ENCODE measurements at places on chromosomes 6 and 20.

DNA sequence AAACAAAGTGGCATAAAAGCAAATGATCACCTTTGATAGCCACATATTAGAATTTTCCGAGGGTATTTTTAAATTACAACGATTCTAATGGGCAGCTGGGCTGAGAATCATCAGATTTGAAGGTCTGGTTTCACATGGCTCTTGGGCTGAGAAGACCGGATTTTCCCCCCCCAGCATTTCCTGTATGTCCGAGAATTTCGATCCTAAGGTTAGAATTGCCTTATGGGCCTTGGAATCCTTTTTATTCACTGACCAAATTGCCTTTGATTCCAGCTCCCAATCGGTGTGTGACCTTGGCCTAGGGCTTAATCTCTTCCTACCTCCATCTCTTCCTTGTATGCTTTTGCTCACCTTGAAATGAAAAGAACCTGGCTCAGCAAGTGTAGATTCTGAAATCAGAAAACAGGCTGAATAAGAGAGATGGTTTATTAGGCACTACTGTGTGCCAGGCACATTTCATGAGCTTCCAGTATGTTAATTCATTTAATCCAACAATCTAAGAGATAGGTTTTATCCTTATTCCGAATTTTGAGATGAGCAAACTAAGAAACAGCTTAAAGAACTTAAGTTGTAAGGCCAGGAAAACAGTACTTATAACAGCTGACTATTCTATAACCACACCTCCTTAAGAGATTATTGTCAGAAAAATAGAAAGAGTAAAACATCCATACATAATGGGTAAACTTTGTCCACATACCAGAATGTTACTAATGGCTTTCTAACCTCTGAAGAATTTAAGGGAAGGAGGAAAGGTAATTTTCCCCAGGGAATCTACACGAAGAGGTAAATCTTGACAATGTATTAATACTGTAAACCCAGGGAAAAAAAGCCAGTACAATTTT, 39.4 kb downstream of the HFE start:
- DNase-seq = no peak

- DNase-seq = no peak
Measured at GRCh38 chr20:24773751-24774201, 175.3 kb upstream of the CST7 start.

DNA sequence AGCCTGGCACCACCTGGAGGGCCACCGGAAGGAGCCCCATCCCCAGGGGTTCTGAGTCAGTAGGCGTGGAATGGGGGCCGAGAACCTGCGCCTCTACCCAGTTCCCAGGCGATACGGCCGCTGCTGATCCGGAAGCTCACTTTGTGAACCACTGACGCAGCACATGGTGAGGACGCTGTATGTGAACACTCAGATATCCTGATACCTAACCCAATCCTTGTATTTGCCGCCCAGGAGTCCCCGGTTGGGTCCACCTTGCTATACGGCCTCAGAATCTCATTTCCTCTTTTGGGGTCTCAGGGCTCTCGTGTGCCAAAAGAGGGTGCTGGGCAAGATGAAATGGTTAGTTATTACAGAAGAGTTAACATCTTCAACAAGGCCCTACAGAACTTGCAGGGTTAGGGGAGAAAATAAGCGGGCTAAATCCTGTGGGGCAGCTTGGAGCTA, 604 bp upstream of the RAB5IF start:
- peak; percentile 17 for DNase-seq

GRCh38 chr6:96786336-96786735, 50.9 kb downstream of the GPR63 start:
- DNase-seq = no peak

DNA sequence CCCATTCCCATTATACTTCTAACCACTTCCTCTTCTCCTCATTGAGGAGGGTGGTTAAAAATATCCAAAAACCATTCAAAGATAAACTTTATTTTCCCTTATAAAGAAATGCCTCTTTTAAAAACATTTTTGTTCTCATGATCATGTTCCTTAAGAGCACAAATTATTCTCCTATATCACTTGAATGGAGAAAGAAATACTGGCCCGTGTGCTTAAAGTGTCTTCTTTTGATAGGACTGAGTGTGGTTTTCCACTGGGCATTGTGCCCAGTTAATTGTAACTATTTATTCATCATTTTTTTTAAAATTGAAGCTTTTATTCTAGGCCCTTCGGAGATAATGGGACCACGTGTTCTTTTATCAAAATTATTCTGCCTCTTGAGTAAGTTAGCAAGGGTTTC, 871.5 kb downstream of the QKI start:
- DNase-seq = no peak

- DNase-seq = no peak
Measured at GRCh38 chr6:166719019-166719418, 92.0 kb upstream of the RPS6KA2 start.

DNA sequence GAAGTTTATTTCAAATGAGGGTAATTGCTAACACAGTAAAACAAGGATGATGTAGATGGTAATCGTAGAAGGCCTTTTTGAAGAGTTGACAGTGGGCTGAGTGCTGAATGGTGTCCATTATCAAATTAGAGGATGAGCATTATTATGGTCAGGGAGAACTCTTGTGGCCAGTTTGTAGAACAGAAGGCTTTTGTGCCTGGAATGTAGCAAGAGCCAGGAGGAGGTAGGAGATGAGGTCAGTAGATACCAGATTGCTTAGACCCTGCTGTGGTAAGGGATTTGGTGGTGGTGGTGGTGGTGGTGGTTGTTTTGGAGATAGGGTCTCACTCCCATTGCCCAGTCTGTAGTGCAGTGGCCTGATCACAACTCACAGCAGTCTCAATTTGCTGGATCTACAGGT, 6.2 kb downstream of the CSE1L start:
- no peak for DNase-seq

DNA sequence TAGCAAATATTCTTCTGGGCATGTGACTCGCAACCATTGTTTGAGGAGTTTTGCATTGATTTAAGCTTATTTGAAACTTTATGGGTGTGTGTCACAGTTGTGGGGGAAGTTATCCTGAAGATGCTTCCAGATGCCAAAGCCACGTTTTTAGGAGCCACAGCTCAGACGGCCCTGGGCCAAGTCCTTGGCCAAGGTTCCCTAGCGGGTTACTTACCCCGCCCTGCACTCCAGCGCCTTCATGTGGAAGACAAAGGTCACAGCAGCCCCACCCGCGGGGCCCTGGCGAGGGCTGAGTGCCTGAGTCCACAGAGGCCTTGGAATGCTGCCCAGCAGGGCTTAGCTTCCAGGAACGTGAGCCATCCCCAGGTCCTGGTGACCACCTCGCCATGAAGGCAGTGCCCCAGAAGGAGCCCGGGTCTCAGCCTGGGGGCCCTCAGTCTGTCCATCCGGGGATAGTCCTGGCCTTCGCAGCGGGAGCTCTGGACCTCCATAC, 308.3 kb downstream of the CDH4 start:
- no peak for DNase-seq

DNA sequence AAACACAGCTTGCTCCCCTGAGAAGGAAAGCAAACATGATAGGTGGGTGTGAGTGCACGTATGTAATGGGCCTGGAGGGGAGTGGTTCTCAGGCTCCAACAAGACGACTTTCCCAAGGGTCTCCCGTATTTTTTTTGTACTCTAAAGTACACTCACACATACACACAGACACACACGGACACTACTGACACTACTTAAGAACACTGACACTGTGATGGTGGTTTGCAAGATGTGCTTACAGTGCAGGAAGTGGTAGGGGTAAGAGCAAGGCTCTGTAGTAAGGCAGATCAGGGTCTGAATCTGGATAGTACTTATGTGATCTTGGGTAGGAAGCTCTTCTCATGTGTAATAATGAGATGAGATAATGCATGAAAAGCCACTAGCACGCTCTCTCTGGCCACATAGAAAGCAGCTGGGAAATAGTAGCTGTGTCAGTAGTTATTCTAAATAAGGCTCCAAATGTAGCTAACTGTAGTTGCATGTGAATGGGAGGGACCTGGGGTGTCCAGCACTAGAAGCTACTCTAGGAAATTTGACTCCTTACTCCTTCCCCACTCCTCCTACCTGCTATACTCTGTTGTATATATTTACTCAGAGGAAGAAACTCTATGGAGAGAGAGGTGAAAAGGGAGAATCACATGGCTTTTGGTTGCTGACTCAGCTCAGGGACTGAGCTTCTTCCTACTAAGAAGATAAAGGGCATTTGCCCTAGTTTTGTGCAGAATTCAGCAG, 8.4 kb upstream of the ZBTB24 start:
- no peak for DNase-seq

GRCh38 chr20:7161690-7162089, 394.2 kb downstream of the BMP2 start:
- no peak for DNase-seq

DNA sequence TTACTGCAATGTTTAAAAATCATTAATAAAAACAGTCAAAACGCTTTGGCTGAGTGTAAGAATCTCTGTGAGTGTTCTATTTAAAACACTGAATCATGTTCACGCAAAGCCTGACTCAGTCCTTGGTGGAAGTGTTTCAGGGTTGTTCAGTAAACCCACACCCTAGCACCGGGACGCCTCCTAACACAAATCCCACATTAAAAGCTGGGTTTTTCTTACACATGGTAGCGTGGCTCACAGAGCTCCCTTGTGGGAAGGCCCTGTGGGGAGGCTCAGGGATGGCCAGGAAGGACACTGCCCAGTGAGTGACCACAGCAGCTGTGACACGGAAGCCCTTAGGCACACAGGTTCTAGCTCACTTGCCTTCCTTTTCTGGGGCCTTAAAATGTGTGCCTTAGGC, 80.2 kb downstream of the GMPR start:
- DNase-seq = peak; percentile 22

DNA sequence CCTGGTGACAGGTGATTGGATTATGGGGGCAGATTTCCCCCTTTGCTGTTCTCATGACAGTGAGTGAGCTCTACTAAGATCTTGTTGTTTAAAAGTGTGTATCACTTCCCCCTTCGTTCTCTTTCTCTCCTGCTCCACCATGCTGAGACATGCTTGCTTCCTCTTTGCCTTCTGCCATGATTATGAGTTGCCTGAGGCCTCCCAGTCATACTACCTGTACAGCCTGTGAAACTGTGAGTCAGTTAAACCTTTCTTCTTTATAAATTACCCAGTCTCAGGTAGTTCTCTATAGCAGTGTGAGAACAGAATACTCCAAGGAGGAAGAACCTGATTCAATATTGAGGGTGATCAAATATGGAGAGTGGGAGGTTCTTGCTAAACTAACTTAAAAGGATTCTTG, 724.9 kb downstream of the DOK5 start:
- DNase-seq = no peak

DNA sequence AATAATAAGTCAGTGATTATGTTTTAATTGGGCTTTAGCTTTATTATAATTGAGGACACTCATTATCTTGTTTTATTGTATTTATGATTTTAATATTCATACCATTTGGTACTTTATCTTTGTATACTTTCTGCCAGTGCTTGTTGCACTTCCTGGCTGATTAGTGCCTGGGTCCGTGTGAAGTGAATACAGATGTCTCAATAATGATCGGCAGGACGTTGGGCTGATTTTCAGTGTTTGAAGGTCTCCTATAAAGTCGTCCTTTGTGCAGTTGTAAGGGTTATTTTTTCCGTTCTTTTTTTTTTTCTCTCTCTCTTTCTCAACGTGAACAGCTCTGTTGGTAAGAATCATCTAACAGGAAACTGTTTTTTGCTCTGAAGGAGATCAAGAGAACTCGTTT, 450.0 kb upstream of the POU3F2 start:
- DNase-seq = no peak

GRCh38 chr6:1403851-1404712, 14.7 kb downstream of the FOXF2 start:
- DNase-seq = no peak

- no peak for DNase-seq
Measured at GRCh38 chr6:68045193-68045592, 589.9 kb upstream of the ADGRB3 start.

- DNase-seq = no peak
Measured at GRCh38 chr6:56684342-56685101, 41.8 kb upstream of the DST start.

- DNase-seq = no peak
Measured at GRCh38 chr20:53879048-53879684, 191.2 kb downstream of the BCAS1 start.

- no peak for DNase-seq
Measured at GRCh38 chr6:69846770-69847491, 19.4 kb upstream of the COL19A1 start.

- DNase-seq = no peak
Measured at GRCh38 chr6:123589317-123589716, 47.4 kb downstream of the TRDN start.

GRCh38 chr6:62998022-62998421, 213.2 kb upstream of the FKBP1C start:
- no peak for DNase-seq

- peak; percentile 21 for DNase-seq
Measured at GRCh38 chr20:56400001-56400640, 7.7 kb downstream of the CSTF1 start.

- no peak for DNase-seq
Measured at GRCh38 chr6:35786810-35787209, 6.0 kb downstream of the CLPSL1 start.

- no peak for DNase-seq
Measured at GRCh38 chr6:75735491-75736186, 13.4 kb upstream of the MYO6 start.

DNA sequence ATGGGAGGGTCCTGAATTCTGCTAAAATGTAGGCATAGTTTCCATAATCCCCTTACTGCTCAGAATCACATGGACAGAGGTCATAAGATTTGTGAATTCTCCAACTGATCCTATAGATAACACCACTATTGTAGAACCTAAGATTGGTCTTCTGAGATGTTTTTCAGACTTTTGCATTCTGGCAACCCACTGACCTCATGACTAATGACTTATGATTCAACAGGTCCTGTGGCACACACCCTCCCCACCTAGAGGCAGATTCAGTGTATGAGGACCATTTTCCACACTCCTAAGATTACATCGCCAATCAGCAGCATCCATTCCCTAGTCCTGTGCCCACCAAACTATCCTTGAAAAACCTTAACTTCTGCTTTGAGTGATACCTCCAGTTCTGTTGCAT, 207.2 kb downstream of the BTBD9 start:
- no peak for DNase-seq

DNA sequence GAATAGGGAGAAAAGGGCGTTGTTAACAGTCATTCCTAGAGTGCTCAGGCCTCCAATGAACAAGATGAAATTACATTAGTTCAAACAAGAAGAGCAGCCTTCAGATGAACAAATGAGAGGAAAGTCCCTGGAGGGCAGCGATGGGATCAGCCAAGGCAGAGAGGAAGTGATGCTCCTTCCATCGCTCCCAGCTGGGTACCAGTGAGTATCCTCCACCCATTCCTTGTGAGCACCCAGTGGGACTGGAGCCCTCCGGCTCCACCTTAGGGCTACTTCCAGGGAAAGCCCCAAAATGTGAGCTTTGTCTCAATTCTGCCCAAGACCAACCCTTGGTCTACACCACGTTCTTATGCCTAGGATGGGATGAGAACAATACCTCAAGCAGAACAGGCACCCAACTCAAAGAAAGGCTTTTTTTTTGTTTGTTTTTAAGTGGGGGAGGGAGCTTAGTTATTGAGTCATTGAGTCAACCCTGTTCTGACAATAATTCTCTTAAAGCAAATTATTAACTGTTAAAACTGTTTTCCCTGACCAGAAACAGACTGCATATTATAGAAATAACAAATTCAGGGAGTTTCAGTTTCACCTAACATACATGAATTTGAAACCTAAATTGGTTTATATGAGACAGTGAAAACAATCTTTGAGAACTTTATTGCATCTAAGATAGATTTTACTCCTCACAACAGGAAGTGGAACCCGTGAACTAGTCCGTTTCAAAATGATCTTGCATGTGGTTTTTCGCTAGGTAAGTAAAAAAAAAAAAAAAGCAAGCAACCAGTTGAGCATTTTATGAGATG, 106.9 kb downstream of the IPCEF1 start:
- no peak for DNase-seq

GRCh38 chr6:85637579-85637978, 5.1 kb downstream of the SYNCRIP start:
- DNase-seq = no peak

GRCh38 chr6:23036406-23036983, 467.1 kb downstream of the HDGFL1 start:
- no peak for DNase-seq

Measured in activated CD4-positive, alpha-beta T cell treated with anti-CD3 and anti-CD28 coated beads for 24 hours (primary cell).